ENCODE measurements at places on chromosomes 6 and 20.

GRCh38 chr20:38098952-38099351, 65.4 kb downstream of the RPRD1B start:
- no peak for DNase-seq

DNA sequence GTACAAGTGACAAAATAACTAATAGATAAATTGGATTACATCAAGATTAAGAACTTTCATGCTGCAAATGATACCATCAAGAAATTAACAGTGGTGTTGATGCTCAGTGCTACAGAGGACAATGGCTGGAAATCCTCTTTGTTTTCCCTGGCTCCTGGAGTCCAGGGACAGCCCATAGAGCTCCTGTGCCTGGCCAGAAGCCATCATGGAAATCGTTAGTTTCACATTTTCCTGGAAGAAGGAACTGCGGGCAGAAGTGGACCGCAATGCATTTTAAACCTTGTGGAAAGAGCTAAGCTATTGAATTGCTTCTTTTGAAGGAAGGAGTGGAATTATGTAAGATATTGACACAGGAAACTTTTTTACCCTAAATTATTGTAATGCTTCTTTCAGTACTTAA, 276.0 kb downstream of the GJA1 start:
- no peak for DNase-seq

- DNase-seq: peak; percentile 62
Measured at GRCh38 chr6:111992851-111993250, 61.1 kb upstream of the CCN6 start.

GRCh38 chr20:36102809-36103596, 51.5 kb upstream of the EPB41L1 start:
- DNase-seq: no peak

- DNase-seq: no peak
Measured at GRCh38 chr6:152094992-152095592, 287.6 kb downstream of the ESR1 start.

- no peak for DNase-seq
Measured at GRCh38 chr6:56297022-56297989, 49.9 kb upstream of the COL21A1 start.

- DNase-seq: no peak
Measured at GRCh38 chr20:1144401-1145172, 26.2 kb downstream of the PSMF1 start.

GRCh38 chr6:139161817-139162284, 27.0 kb downstream of the HECA start:
- peak; percentile 70 for DNase-seq

GRCh38 chr6:3569816-3570215, 113.0 kb upstream of the SLC22A23 start:
- DNase-seq: no peak

DNA sequence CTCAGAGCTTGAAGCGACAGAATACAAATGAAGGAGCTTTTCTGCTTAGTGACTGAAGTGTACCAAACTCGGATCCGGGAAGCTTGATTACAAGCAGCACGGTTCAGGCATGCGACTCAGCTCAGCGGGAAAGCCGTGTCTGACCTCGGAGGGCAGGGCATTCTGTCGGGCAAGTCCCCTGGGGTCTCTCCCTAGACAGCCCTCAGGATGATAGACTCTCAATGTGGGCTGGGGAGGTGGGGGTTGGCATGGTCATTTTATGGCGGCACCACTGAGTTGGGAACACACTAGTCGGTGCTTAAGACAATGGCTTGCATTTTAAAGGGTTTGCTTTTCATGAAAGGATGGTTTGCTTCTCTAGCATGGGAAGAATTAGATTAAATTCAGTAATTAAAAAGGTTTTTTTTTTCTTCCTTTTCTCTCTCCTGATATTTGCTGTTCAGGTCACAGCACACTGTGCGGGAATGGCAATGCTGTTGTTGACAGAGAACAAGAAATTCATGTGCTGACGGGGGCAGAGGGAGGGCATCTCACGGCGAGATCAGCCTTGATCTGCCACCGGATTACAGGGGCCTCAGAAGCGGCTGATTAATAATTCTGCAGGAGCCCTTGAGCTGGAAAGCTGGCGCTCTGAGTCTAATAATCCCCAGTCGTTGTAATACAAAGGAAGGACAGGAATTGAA, 80.7 kb upstream of the TRAF3IP2 start:
- no peak for DNase-seq

DNA sequence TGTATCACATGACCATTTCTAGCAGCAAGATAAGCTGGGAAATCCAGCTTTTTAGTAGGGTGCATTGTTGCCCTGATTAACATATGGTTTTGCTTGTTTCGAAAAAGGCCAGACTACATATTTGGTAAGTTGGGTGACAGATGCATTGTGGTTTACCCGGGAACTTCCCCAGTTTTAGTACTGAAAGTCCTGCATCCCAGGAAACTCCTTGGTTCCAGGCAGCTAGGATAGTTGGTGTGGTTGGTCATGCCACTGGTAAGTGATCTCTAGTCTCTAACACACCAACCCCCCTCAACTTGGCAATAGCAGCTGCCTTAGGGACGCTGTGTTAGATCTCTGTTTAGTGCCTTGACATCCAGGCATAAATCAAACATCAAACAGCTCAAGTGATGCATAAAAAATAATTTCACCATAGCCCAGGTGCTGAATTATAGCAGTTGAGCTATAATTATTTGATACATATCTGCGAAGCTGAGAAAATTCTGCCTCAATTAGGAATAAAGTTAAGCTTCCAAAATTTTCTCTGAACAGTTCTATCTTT, 216.5 kb downstream of the TFAP2C start:
- DNase-seq: no peak

Measured in CD4-positive, alpha-beta T cell treated with Interleukin-21 for 1 hour (primary cell).